ENCODE measurements at places on chromosomes 1 and 21.

DNA sequence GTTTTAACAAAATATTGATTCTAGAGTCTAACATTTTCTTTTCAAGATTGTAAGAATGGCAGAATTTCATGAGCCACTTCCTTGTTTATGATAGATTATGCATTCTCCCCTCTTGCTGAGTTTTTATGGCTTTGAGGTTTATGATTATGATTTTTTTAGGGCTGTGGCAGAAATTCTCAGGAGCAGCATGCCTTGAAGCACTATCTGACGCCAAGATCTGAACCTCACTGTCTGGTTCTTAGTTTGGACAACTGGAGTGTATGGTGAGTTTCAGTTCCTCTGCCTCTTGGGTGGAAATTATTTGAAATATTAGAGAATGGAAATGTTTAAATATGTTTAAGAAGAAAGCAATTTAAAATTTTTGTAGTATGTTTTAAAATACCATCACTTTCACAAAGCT is 10.2 kb downstream of the USP16 start:
- no peak for DNase-seq

DNA sequence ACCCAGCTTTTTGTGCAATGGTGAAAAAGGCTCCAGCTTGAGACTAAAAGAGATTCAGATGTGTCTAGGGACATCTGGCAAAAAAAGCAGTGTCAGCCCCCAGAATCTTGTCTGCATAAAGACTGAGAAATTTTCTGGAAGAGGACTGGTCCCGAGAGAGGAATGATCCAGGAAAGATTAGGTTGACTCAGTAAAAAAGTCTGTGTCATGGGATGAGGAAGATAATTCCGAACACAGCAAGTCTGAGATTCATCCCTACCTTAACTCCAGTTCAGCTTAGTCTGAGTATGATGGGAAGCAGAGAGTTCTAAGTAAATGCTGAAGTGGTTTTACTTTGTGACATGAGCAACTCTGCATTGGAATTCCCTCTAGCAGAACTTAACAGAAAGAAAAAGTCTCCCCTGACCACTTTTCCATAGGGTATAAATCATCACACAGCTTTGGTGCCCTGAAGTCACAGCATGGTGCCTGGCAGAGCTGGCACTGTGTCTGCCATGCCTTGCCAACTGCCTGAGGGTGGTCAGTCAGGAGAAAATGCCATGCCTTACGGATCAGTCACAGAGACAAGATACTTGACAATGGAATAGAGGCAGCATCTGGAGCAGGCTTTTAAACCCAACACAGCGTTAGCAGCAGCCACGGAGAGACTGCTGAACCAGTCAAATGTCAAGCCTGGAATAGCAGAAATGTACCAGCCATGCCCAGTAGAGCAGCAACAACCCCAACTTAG is 153.4 kb downstream of the ZC3H11B start:
- DNase-seq, result no peak

GRCh38 chr1:29801561-29801973 is 565.2 kb downstream of the PTPRU start:
- DNase-seq, result no peak

- DNase-seq, result no peak
These were observed 70.6 kb upstream of the CNTN2 start for GRCh38 chr1:204972426-204972825.
